ENCODE measurements at places on chromosomes 6 and 20.

DNA sequence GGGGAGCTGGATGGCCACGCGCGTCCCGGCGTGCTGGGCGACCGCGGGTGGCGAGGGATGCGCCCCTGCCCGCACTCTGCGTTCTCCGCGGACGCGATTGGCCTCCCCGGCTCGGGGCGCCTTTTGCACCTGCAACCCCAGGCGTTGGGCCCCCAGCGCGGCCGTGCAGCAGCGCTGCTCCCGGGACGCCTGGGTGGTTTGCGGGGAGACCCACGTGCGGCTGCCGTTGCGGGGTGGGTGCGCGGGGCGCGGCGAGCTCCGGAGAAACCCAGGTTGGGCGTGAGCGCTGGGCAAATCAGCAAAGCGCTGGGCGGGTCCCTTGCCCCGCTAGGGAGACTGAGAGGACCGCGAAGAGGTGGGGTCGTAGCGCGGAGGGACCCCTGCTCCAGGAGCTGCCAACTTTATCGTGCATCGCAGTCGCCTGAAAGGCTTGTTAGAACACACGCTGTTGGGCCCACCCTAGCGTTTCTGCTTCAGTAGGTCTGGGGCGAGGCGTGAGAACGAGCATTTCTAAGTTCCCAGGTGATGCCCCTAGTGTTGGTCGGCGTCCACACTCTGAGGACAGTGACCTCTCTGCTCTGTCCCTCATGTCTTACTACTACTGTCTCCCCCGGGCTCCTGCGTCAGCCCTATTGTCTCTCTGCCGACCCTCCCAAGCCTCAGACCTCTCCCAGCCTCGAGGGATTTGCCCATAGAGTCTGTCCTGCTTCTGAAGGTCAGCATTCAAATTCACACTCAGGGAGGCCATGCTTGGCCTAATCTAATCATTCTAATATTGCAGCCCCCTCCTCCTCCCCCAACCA is 538 bp upstream of the ZFP64 start:
- DNase-seq = peak; percentile 28

- no peak for DNase-seq
Observed at GRCh38 chr6:22146678-22146930, 150.2 kb downstream of the PRL start.

DNA sequence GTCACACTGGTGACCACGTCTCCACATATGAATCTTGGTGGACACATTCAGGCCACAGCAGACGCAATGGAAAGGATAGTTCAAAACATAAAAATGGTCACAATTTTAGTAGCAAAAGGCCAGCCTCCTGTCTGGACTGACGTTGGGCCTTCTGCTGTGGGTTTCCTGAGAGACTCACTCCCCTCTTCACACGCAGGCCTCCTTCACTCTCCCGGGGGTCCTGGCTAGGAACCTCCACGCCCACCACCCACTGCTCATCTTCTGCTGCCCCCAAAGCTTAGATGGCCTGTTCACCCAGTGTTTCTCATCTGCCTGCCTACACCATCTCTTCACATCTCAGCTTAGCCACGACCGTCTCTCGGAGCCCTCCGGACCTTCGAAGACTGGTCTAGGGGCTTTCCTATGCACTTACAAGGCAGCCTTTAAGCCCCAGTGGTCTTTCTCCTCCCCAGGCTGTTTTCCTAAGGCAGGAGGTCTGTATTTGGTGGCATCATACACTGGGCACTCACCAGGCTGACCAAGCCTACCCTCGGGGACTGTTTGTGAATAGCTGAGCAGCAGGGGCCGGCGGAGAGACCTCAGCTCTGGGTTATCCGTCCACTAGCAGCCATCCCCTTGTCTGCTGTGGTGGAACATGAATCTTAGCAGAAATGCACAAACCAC is 46.6 kb upstream of the AFDN start:
- no peak for DNase-seq

DNA sequence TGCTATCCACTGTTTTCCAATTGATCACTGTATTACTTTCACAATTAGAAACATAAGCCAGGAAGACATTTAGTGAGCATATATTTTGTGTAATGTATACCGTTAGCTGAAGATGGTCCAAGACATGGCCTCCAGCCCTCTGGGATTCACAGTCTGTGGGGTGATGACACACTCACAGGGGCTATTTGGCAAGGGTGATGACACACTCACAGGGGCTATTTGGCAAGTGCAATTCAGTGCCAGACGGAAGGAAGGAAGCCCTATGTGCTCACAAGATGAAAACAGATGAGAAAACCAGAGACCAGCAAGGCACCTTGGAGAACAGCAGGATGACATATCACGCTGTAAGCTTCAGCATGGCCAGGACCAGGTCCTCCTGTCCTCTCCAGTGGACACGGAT is 183.7 kb downstream of the MBOAT1 start:
- no peak for DNase-seq

- DNase-seq = no peak
Observed at GRCh38 chr6:107692351-107692750, 131.8 kb downstream of the SCML4 start.

DNA sequence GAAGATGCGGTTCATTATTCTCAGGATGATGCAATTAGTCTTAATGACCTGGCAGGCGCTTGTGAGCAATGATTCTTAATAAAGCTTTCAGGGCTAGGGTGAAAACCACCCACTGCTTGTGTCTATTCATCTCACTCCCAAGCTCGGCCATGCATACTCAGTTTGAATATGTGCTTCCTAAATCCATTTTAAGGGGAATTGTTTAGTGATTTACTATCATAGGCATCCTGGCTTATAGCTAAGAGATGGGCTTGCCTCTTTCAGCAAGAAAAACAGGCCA is 141.1 kb upstream of the SLC24A3 start:
- no peak for DNase-seq
